ENCODE measurements at places on chromosomes 1 and 21.

GRCh38 chr1:207248544-207249198 is 72.8 kb upstream of the CD55 start:
- ATAC-seq: no peak

- no peak for ATAC-seq
Measured at GRCh38 chr1:113904293-113904673, 316 bp downstream of the AP4B1 start.

DNA sequence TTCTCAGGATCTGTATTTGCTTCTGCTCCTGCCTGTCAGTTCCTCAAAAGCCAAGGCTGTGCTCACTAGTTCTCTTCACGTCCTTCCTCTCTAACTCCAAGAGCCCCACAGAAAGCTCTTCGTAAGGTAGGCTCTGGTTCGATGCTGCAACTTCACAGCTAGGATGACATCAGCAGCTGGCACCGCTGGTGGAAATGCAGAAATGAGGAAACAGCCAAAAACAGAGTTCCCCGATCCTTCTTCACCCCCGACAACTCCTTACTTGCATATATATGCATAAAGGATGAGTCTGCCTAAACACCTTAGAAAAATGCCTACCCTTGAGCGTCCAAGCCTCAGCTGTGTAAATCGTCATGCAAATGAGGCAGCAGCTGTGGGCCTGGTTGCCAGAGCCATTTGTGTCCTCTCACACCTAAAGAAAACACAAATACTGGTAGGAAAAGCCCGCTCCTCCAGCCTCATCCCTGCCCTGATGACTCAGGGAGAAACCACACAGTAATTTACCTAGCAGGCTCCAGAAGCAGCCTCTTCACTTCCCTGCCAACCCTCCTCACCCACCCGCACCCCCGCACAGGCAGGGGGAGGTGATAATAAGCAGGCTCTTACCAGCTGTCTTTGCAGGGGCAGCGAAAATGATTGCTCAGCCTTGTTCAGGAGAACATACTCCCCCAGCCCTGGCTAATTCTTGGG is 28.2 kb downstream of the BATF3 start:
- peak; percentile 28 for ATAC-seq

DNA sequence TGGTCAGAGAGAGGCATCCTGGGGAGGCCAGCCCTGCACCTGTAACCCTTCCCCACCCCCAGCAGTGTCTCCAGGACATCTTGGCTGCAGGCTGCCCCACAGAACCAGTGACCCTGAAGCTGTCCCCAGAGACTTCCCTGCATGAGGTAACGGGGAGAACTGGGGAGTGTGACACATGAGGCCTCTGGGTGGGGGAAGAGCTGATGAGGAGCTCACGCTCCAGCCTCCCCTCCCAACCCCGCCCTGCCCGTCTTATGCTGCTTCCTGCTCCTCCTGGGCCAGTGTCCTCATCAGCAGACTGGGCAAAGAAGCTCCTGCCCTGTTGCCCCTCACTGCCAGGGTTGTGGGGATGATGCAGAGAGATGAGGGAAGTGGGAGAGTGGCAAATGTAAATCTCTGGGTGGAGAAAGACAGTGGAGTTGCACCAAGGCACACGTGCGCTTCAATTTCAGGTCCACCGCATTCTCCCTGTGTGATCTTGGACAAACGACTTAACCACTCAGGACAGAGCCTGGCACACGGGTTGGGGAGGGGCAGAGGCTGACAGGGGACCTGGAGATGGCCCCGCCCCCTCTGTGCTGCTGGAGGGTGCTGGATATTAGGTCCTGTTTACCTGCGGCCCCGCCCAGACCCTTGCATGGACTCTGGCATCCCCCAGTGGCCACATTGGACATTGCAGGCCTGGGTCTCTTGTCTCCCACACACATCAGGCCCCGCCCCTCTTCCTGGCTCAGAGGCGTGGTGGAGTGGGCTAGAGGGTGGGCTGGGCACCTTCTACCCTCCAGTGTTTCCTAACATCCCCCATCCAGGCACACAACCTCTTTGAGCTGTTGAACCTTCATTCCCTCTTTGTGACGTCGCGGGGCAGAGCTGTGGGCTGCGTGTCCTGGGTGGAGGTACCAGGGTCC is 12.3 kb downstream of the CLCNKB start:
- ATAC-seq: peak; percentile 94

- no peak for ATAC-seq
Measured at GRCh38 chr1:233672732-233673131, 58.8 kb downstream of the KCNK1 start.

GRCh38 chr21:43937051-43937832 is 72.2 kb downstream of the AGPAT3 start:
- ATAC-seq: no peak

GRCh38 chr21:44578371-44579055 is 1.9 kb downstream of the KRTAP10-5 start:
- ATAC-seq: no peak

DNA sequence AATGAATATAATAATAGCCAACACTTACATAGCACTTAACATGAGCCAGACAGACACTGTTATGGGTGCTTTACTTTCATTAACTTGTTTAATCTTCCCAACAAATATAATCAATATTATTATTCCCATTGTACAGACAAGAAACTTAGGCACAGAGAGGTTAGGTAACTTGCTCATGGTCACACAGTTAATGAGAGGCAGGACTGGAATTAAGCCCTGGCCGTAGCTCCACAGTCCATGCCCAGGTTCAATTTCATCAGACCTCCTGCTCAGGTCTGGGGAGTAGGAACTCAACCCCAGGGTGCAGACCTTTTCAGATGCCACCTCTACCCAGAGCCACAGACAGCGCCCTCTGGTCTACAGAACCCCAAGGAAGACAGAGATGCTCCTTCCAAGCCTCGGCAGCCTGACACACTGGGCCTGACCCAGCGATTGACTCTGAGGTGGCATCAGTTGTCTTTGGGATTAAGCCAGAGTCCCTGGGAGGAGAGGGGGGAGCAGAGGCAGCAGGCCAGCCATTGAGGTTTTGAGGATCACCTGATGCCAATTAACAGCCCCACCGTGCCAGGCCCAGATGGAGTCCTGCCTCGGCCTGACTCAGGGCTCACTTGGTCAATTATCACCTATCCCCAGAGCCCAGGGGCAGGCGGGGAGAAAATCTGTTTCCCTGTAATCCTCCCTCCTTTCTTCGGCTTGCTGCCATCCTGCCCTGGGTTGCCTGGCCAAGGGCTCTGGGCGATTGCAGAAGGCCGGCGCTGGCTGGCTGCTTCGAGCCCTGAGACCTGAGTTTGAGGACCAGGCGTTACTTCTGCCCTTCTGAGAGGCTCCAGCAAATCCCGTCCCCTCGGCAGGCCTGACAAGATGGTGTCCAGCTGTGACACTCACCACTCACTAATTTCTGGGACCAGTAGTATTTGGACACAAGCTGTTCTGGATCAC is 116.7 kb downstream of the LACTBL1 start:
- ATAC-seq: no peak

GRCh38 chr1:55702064-55702463 is 486.9 kb upstream of the USP24 start:
- no peak for ATAC-seq
